ENCODE measurements at places on chromosomes 12 and 14. TPM values are rescaled to one million over a fixed set of nuclear protein-coding genes. Genes with fewer than 3 reads are reported as not detected.

- no peaks in the 10 kb centered on the region for H3K36me3 ChIP-seq
- H3K4me1 ChIP-seq = peaks cover 5% of the 10 kb centered on the region
- no peaks in the 10 kb centered on the region for H3K27me3 ChIP-seq
- DNase-seq = no peak
- H3K27ac ChIP-seq = no peak overlapping the region
These were observed 44.0 kb upstream of the HIF1A start for GRCh38 chr14:61651355-61651754.

DNA sequence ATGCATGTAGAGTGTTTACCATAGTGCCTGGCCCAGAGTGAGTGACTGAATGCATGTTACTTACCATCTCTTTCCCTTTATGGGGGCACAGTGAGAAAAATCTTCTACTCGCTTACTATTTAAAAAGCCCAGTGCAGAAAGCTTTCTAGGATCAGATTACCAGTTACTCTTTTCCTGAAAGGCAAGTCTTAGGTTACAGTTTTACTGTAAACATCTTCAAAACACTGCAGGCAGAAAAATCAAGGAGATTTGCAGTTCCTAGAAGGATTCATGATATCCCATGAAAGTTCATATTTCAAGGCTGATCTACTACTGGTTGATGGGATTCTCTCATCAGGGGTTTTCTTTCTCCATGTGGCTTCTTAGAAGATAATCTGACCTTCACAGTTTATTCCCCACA, 29.3 kb upstream of the DAAM1 start:
- no peaks in the 10 kb centered on the region for H3K27me3 ChIP-seq
- no peak overlapping the region for H3K4me3 ChIP-seq
- peak; percentile 61 for DNase-seq
- peaks cover 3% of the 10 kb centered on the region for H3K4me1 ChIP-seq

GRCh38 chr14:103887557-103888115, 40.3 kb upstream of the PPP1R13B start:
- H3K4me3 ChIP-seq = no peak overlapping the region
- no peak overlapping the region for H3K27ac ChIP-seq
- no peak for DNase-seq
- no peaks in the 10 kb centered on the region for H3K36me3 ChIP-seq
- no peaks in the 10 kb centered on the region for H3K4me1 ChIP-seq
- H3K27me3 ChIP-seq = no peaks in the 10 kb centered on the region

The IQSEC3 gene
- total RNA-seq = 1.3 TPM

DNA sequence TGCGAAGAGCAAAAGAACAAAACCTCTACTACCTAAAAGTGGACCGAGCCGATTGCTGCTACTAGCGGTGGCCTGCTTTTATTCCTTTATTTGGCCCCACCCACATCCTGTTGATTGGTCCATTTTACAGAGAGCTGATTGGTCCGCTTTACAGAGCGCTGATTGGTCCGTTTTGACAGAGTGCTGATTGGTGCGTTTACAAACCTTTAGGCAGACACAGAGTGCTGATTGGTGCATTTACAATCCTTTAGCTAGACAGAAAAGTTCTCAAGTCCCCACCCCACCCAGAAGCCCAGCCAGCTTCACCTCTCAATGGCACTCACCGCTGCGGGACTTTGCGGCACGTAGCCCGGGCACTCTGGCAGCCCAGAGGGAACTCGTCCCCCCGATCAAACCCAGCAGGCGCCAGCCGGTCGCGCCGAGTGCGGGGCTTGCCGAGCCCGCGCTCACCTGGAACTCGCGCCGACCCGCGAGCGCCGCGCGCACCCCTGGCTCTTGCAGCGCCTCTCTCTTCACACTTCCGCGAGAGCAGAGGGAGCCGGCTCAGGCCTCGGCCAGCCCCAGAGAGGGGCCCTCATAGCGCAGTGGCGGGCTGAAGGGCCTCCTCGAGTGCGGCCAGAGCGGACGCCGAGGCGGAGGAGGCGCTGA, 8.7 kb upstream of the FGD4 start:
- H3K4me3 ChIP-seq = peak overlapping the region; percentile 39
- H3K36me3 ChIP-seq = no peaks in the 10 kb centered on the region
- no peak overlapping the region for H3K27ac ChIP-seq

The ACSS3 gene
- 32.9 TPM for total RNA-seq

The E2F7 gene
- 4.6 TPM for total RNA-seq

The TPH2 gene
- not detected for total RNA-seq

- no peaks in the 10 kb centered on the region for H3K27me3 ChIP-seq
- H3K27ac ChIP-seq = no peak overlapping the region
- H3K36me3 ChIP-seq = no peaks in the 10 kb centered on the region
- DNase-seq = no peak
- no peak overlapping the region for H3K4me3 ChIP-seq
These were observed 60.3 kb upstream of the TSPAN11 start for GRCh38 chr12:30866256-30866655.

The ARID4A gene
- total RNA-seq = 10.3 TPM
